Hair follicular keratinocyte (primary cell): ENCODE measurements at places on chromosomes 7 and 10. TPM values are rescaled to one million over a fixed set of nuclear protein-coding genes. Genes with fewer than 3 reads are reported as not detected.

Gene GET4
- 18.7 and 30.1 TPM in 2 replicates for total RNA-seq

Gene MBL2
- not detected in 2 replicates for total RNA-seq

Gene ADAP1
- 9.9 and 31.4 TPM in 2 replicates for total RNA-seq

Gene AGAP4
- 1.5 and 2.0 TPM in 2 replicates for total RNA-seq

Gene EPC1
- 6.7 and 9.7 TPM in 2 replicates for total RNA-seq

Gene GRM8
- total RNA-seq: not detected in 2 replicates

Gene ZNF117
- 0.15 and 0.78 TPM in 2 replicates for total RNA-seq
